ENCODE measurements at places on chromosomes 2 and 18. TPM values are rescaled to one million over a fixed set of nuclear protein-coding genes. Genes with fewer than 3 reads are reported as not detected.
A peak's percentile ranks its signal among the peaks of the same experiment; 100 is the strongest.

DNA sequence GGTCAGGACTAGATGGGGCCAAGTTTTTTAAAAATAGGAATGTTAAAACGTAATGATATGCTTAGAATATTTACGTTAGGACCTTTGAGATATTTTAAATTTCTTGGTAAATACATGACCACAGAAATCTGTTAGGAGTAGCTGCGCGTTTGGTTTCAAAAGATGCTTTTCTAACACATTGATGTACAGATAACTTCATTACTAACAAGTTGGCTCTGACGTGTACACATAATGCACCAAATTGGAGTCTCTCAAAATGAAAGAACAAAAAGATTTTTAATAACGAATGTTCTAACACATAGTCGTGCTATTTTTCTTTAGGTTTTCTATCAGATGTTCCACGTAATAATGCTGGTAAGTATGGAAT, 608 bp downstream of the PHOSPHO2 start:
- H3K36me3 ChIP-seq: peaks cover 9% of the 10 kb centered on the region
- H3K4me1 ChIP-seq: peaks cover 14% of the 10 kb centered on the region
- peaks cover 11% of the 10 kb centered on the region for H3K27me3 ChIP-seq
- H3K4me3 ChIP-seq: peak overlapping the region; percentile 89
- no peak for DNase-seq

SUMO1 gene
- total RNA-seq: 172 TPM

DNA sequence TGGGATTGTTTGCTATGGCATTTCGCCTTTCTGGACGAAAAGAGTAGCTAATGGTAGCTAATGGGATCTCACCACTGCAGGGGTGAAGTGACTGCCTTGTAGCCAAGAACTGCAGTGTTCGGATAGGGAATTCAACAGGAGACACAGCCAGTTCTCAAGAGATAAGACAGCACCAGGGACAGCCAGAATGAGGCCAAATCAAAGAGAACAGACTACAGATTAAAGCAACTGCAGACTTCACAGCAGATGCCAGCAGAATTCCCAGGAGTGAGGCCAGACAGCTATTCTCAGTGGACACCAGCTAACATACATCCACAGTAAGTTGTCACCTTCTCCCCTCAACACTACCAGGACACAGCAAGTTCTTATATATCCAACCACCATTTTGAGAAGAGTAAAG, 124.0 kb downstream of the PLA2R1 start:
- no peak for DNase-seq
- H3K4me3 ChIP-seq: no peak overlapping the region
- no peaks in the 10 kb centered on the region for H3K27me3 ChIP-seq
- H3K4me1 ChIP-seq: no peaks in the 10 kb centered on the region

GRCh38 chr2:187051350-187051749, 202.4 kb upstream of the ZSWIM2 start:
- no peaks in the 10 kb centered on the region for H3K4me1 ChIP-seq
- DNase-seq: no peak
- no peak overlapping the region for H3K4me3 ChIP-seq
- H3K36me3 ChIP-seq: no peaks in the 10 kb centered on the region
- H3K27me3 ChIP-seq: no peaks in the 10 kb centered on the region
- no peak overlapping the region for H3K27ac ChIP-seq

GALNT5 gene
- total RNA-seq: 0.34 TPM

BCL11A gene
- 45.0 TPM for total RNA-seq

REG1B gene
- total RNA-seq: 2.3 TPM

DNA sequence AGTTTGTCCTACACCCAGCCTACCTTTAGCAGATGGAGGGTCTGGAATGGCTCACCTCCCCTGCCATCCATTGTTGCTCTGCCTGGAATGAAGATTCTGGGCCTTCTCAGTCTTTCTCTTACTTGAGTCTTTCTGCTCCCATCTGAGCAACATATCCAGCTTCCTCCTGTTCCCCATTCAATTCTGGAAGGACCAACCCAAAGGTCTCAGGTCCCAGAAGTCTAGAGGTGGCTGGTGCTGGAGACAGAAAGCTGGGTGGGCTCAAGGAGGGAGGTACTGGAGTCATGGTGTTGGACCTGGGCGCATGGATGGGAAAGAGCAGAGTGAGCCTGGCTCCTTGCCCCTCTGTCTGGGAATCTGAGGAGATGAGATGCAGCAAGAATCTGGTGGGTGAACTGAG, 93.5 kb upstream of the SIX3 start:
- no peak overlapping the region for H3K4me3 ChIP-seq
- H3K4me1 ChIP-seq: no peaks in the 10 kb centered on the region

- no peak overlapping the region for H3K27ac ChIP-seq
- H3K36me3 ChIP-seq: no peaks in the 10 kb centered on the region
- no peak for DNase-seq
- no peaks in the 10 kb centered on the region for H3K27me3 ChIP-seq
These were observed 565.2 kb upstream of the LINC00305 start for GRCh38 chr18:64714086-64714485.

All from WTC11 (cell line).